HFFc6 (cell line): ENCODE measurements at places on chromosomes 2 and 18.

DNA sequence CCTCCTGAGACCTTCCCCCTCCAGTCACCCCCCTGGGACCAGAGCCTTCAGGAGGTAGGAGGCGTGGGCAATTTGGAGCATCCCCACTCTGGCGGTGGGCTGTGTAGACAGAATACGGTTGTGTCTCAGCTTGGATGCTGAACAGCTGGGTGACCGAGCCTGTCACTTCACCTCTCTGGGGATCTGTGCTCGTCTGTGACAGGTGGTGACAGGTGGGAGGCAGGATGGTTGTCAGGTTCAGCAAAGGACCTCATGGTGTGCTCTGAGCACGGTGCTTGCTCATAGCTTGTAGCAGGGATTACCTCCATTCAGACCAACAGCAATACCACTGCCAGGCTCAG lies 186.5 kb upstream of the HS6ST1 start:
- no peak for DNase-seq

DNA sequence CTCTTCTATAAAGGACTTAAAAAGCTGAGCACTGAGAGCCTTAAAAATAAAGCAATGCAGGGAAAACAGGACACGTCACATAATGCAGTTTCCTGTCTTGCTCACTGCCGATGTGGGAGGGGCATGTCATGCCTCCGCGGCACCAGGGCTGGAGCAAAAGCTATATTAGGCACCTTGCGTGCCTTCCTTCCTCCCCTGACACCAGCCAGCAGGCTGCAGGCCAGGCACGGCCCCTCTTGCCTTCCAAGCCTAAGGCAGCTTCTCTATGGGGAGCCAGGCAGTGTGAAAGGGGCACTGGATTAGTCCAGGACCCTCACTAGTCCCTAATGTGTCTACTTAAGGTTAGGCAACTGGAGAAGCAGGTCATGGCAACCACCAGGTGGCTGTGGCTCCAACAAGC lies 26.3 kb downstream of the MRPL35 start:
- DNase-seq: no peak

DNA sequence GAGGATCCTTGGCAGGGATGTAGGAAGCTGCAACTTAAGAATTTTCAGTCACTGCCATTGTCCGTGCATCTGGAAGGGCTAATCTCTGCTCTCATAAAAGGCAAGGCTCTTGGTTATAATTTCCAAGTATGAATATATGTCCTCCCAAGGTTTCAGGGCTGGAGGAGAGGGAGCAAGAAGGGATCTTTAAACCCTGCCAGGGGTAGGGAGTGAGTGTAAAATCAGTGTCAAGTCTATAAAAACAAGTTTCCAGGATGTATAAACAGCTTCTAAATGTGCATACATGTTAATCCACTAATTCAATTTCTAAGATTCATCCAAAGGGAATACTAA lies 110.2 kb upstream of the CYRIA start:
- no peak for DNase-seq

GRCh38 chr2:203579730-203580129 lies 44.6 kb upstream of the RAPH1 start:
- DNase-seq: no peak

- peak; percentile 93 for DNase-seq
Measured at GRCh38 chr18:3688690-3689089, 238.7 kb downstream of the TGIF1 start.

- DNase-seq: no peak
Measured at GRCh38 chr2:15653806-15654726, 62.4 kb downstream of the DDX1 start.

GRCh38 chr2:176114120-176114929 lies 2.3 kb upstream of the HOXD10 start:
- no peak for DNase-seq

DNA sequence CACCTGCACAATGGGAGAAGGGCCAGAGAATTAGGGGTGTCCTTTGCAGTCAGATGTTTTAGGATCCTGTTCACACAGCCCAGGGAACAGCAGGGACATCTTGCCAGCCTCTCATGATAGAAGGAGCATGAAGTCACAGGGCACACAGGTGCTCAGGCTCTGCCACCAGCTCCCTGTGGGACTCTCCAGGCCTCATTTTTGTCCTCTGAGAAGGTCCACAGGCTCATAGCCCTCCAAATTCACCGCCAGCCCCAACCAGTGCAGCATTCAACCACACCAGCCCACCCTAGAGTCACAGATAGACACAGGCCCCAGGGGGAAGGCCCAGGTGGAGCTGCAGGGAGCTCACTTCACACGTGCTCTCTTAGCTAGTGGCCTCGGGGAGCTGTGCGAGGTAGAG lies 391.7 kb downstream of the TNS1 start:
- no peak for DNase-seq

- DNase-seq: no peak
Measured at GRCh38 chr2:110220190-110220564, 7.8 kb upstream of the MTLN start.

- DNase-seq: peak; percentile 58
Measured at GRCh38 chr2:54572262-54572635, 116.1 kb downstream of the SPTBN1 start.

DNA sequence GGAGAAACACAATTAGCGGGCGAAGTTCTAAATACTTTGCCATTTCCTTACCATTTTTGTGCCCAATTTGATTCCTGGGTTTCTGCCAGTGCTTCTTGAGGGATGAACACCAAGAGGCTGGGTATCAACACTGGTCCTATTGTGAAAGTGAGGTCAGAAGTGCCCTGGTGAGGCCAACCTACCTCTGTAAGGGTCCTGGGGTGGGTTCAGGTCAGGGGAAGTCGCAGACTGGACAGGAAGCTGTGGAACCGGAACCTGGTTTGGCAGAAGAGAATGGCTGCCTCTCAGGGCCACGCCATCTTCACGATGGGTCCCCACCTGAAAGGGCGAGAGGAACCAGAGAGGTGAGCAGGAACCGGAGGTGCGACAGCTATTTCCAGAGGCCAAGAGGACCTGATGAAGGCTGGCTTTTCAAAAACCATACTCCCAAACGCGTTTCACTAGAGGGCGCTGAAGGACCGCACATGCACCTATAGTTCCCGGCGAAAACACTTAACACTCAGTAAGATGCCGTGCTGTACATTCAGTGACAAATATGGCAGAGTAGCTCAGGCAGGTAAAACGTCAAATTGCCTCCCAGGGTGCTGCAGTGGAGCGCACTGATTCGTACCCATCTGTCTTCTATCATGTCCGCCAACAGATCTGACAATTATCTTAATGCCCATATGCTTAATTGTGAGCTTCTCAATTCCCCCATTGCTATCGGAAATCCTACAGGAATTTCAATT lies 275.3 kb upstream of the CCDC68 start:
- peak; percentile 63 for DNase-seq

GRCh38 chr2:12930391-12930790 lies 213.7 kb downstream of the TRIB2 start:
- DNase-seq: no peak

DNA sequence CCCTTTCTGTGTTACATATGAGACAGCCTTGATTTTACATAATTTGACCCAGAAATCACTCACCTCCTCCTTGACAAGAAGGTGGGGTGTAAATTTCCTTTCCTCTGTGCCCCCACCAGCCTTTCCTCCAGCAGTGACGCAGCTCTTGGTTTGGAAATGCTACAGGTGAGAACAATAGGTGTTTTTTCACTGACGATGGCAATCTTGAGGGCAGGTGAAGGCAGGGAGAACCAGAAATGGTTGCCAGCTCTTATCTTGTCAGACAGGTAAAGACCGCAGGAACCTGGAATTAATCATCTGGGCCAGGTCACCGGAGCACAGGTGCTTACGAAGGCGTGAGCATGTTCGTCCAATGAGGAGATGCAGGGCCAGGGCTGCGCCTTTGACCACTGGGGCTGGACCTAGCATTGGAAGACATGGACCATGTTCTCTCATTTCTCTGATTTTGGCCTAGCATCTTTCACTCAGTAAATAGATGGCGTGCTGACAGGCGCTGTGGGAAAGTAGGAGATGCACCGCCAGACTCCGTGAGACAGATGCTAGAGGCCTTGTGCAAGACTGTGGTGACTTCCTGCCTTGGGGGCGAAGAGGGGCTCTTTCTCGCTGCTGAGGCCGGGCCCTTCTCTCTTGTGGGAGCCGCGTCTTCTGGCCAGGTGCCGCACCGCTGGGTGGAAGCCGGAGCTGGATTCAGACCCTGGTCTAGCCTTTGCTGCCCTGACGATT lies 4.0 kb downstream of the CIDEA start:
- no peak for DNase-seq

GRCh38 chr2:131032393-131032836 lies 60.8 kb downstream of the FAM168B start:
- DNase-seq: no peak
